Activated CD4-positive, alpha-beta T cell treated with anti-CD3 and anti-CD28 coated beads, Interleukin-2, amount 10 ng/mL, durations not matched to agents 7 days and 5 days (primary cell): ENCODE measurements at places on chromosomes 6 and 20. TPM values are rescaled to one million over a fixed set of nuclear protein-coding genes. Genes with fewer than 3 reads are reported as not detected.

- peak overlapping the region; percentile 70 for H3K4me3 ChIP-seq
- H3K36me3 ChIP-seq: no peaks in the 10 kb centered on the region
- no peaks in the 10 kb centered on the region for H3K27me3 ChIP-seq
These were observed 27.9 kb downstream of the GSTA3 start for GRCh38 chr6:52881662-52881995.

Gene CDKN1A
- 39.5 TPM for total RNA-seq

DNA sequence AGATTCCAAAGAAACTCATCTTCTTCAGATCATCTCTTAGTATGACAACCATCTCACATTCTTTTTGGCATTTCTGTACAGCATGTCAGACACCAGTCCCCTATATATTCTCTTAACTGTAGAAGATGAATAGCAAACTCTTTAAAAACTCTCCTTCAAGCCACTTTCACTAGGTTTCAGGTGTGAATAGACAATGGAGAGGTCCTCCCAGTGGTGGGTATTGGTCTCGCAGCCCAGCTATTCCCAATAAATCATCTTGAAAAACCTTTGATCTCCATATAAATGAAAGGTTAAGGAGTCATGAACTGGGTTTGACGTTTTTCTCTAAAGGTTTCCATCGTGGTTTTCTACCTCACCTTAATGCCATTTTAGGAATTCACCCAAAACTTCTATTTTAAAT lies 180.0 kb downstream of the GJA1 start:
- no peak for DNase-seq
- no peaks in the 10 kb centered on the region for H3K36me3 ChIP-seq
- H3K4me1 ChIP-seq: no peaks in the 10 kb centered on the region
- H3K27me3 ChIP-seq: no peaks in the 10 kb centered on the region
- no peak overlapping the region for H3K27ac ChIP-seq

DNA sequence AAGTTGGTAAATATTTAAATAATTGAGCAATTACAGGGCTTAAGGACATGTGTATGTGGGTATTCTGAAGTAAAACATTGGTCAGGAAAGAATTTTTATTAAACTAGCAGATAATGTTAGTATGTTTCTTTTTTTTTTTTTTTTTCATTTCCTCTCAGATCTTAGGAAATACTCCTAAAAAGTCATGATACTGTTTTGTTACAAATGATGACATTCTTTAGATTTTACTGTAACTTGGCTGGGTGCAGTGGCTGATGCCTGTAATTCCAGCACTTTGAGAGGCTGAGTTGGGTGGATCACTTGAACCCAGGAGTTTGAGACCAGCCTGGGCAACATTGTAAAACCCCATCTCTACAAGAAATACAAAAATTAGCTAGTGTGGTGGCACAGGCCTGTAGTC lies 41.5 kb downstream of the CDC40 start:
- no peak overlapping the region for H3K4me3 ChIP-seq
- no peaks in the 10 kb centered on the region for H3K4me1 ChIP-seq
- no peak for DNase-seq
- H3K36me3 ChIP-seq: peaks cover 40% of the 10 kb centered on the region
- no peak overlapping the region for H3K27ac ChIP-seq

- no peaks in the 10 kb centered on the region for H3K27me3 ChIP-seq
- DNase-seq: no peak
- no peaks in the 10 kb centered on the region for H3K4me1 ChIP-seq
These were observed 58.9 kb downstream of the KIZ start for GRCh38 chr20:21184819-21185218.

Gene MOG
- total RNA-seq: not detected

- no peaks in the 10 kb centered on the region for H3K4me1 ChIP-seq
- no peaks in the 10 kb centered on the region for H3K27me3 ChIP-seq
- no peak overlapping the region for H3K4me3 ChIP-seq
- H3K36me3 ChIP-seq: no peaks in the 10 kb centered on the region
- H3K27ac ChIP-seq: no peak overlapping the region
These were observed 942.3 kb downstream of the QKI start for GRCh38 chr6:164356814-164357213.

Gene PPP1R14C
- total RNA-seq: not detected

GRCh38 chr6:26383624-26384417 lies 913 bp downstream of the BTN2A2 start:
- peaks cover 2% of the 10 kb centered on the region for H3K36me3 ChIP-seq
- H3K4me3 ChIP-seq: peak overlapping the region; percentile 99
- no peaks in the 10 kb centered on the region for H3K27me3 ChIP-seq
- DNase-seq: peak; percentile 20
- peaks cover 26% of the 10 kb centered on the region for H3K4me1 ChIP-seq

- H3K27me3 ChIP-seq: no peaks in the 10 kb centered on the region
- peak overlapping the region; percentile 76 for H3K27ac ChIP-seq
- H3K4me1 ChIP-seq: peaks cover 35% of the 10 kb centered on the region
- peak overlapping the region; percentile 71 for H3K4me3 ChIP-seq
- no peaks in the 10 kb centered on the region for H3K36me3 ChIP-seq
These were observed 715 bp downstream of the SOX12 start for GRCh38 chr20:325889-326644.

DNA sequence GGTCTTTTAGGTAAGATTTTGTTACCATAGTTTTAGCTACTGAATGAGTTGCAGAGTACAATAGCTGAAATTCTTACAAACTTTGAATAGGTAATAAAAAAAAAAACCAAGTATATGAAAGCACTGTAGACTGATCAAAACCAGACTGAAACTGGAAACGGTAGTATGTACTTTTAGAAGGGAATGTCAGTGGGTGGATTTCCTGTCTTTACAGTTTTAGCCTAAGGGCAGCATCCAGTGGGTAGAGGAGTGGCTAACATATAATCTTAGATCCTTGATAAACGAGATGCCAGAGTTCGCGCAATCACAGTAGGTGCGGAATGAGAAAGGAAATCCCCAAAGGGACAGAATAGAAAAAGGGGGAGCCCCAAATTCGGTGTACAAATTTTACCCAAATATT lies 385.9 kb upstream of the RUNX2 start:
- peaks cover 26% of the 10 kb centered on the region for H3K4me1 ChIP-seq
- H3K27ac ChIP-seq: no peak overlapping the region
- DNase-seq: no peak
- H3K4me3 ChIP-seq: no peak overlapping the region
- no peaks in the 10 kb centered on the region for H3K27me3 ChIP-seq

Gene TRIM40
- total RNA-seq: not detected

Gene SEL1L2
- not detected for total RNA-seq

DNA sequence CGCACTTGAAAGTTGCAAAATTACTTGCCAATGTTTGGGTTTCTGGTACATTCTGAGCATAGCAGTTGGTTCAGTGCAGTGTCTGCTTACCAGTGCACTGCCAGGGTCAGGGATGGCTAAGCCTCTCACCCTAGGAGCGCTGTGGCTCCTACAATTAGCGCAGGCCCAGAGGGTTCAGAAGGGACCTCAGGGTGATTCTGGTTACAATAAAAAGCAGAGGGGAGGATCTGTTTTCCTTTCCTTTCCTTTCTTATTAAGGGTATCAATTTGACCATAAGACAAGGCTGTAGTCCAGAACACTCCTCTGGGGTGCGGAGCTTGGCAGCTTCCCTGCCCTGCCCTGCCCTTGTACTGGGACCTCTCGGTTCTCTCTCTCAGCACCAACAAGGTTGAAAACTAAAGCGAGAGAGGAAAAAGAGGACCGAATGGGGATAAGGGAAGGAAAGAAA lies 2.6 kb downstream of the MAFB start:
- peaks cover 17% of the 10 kb centered on the region for H3K4me1 ChIP-seq
- H3K4me3 ChIP-seq: no peak overlapping the region
- no peak overlapping the region for H3K27ac ChIP-seq
- DNase-seq: no peak
- peaks cover 90% of the 10 kb centered on the region for H3K27me3 ChIP-seq

DNA sequence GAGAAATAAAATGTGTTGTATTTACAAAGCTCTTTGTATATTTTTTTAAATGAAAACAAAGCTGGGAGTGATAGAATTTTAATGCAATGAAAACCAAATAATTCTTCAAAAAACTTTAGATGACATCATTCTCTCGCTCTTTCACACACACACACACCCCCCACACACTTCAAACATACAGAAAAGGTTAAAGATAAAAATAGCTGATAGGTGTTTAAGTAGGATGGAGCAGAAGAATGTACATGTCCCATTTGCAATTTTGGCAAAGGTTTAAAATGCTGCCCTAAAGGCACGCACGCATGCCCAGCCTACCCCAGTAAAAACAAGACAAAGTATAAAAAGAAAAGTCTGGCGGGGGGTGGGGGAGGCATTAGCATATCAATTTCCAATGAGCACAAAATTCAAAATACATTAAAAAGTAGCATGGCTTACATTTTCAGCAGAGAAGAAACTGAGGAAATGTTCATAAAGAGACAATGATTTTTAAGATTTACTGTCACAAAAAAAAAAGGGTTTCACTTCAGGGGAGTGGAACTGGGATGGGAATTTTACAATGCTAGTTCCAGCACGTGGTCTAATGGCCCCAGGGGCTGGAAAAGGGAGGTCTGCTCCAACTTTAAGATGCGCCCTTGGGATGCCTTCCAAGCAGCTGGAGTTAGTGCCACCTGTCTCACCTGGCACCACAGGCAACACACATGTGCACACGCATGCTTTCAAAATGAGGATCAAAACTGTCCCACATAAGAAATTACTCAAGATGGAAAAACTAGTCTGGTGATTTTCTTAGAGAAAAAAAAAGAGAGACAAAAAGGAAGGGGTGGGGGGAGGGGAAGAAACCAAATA lies 55.1 kb upstream of the NFATC2 start:
- no peak overlapping the region for H3K4me3 ChIP-seq
- peaks cover 4% of the 10 kb centered on the region for H3K27me3 ChIP-seq
- no peak overlapping the region for H3K27ac ChIP-seq
- no peaks in the 10 kb centered on the region for H3K36me3 ChIP-seq
- DNase-seq: no peak
- peaks cover 27% of the 10 kb centered on the region for H3K4me1 ChIP-seq

Gene CRIP3
- not detected for total RNA-seq

- H3K4me3 ChIP-seq: peak overlapping the region; percentile 43
- H3K36me3 ChIP-seq: peaks cover 73% of the 10 kb centered on the region
- H3K27me3 ChIP-seq: no peaks in the 10 kb centered on the region
- peak; percentile 51 for DNase-seq
These were observed 176.3 kb downstream of the JARID2 start for GRCh38 chr6:15421945-15422733.

DNA sequence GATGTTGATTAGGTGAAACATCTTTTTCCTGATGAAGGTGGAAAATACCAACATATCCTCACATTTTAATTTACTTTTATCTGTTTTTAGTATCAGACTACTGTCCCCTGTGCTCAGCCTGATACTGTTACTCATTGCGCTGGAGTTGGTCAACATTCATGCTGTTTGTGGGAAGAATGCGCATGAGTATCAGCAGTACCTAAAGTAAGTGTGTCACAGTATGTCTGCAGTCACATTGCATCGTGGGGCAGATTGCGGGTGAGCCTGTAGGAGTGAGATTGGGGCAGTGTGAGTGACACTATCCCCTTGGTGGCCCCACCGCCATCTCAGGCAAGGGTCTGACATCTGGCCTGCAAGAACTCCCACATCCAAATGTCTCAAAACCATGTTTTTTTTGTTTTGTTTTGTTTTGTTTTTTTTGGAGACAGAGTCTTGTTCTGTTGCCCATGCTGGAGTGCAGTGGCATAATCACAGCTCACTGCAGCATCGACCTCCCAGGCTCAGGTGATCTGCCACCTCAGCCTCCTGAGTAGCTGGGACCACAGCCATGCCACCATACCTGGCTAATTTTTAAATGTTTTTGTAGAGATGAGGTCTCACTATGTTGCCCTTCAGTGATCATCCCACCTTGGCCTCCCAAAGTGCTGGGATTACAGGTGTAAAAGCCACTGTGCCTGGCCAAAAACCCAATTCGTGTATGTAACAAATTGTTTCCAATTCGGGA lies 27.8 kb downstream of the ERMARD start:
- no peaks in the 10 kb centered on the region for H3K4me1 ChIP-seq
- no peak for DNase-seq
- peaks cover 33% of the 10 kb centered on the region for H3K36me3 ChIP-seq

DNA sequence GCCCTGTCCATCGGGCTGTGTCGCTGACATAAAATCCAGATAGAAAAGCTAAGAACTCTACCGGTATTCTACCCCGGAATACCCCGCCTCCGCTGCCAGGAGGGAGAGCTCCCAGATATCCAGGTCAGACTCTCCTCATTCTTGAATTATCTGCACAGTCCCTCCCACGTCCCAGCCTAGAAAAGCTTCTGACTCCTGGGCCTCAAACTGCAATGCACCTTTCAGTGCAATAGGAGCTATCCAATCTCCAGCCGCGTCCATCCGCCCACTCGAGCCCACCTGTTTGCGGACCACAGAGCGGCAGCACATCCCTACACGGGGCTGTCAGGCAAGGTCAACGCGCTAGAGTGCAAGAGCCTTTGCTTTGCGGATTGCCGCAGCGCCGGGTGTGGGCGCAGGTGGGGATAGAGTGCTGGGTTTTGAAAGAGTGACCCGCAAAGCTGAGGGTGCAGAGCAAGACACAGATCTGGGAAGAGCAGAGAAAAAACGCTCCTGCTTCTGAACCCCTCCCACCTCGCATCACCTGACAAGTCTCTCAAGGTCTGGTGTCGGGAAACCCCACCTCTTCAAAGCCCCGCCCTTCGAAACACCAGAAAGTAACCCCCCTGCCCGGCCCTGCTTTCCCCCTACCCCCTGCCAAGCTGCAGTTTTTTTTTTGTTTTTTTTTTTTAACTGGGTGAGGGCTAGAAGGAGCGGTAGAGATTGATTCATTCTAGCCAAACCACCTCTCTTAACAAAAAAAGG lies 1.3 kb downstream of the TAPBP start:
- H3K27ac ChIP-seq: peak overlapping the region; percentile 96
- DNase-seq: peak; percentile 91
- H3K27me3 ChIP-seq: no peaks in the 10 kb centered on the region

Gene EGFL8
- total RNA-seq: 8.6 TPM

Gene GATA5
- not detected for total RNA-seq

GRCh38 chr6:9437836-9438235 lies 977.0 kb downstream of the TFAP2A start:
- no peaks in the 10 kb centered on the region for H3K27me3 ChIP-seq
- no peak overlapping the region for H3K4me3 ChIP-seq
- H3K4me1 ChIP-seq: no peaks in the 10 kb centered on the region
- no peaks in the 10 kb centered on the region for H3K36me3 ChIP-seq

Gene PDYN
- total RNA-seq: not detected

Gene TPD52L1
- not detected for total RNA-seq

Gene SMLR1
- total RNA-seq: not detected

DNA sequence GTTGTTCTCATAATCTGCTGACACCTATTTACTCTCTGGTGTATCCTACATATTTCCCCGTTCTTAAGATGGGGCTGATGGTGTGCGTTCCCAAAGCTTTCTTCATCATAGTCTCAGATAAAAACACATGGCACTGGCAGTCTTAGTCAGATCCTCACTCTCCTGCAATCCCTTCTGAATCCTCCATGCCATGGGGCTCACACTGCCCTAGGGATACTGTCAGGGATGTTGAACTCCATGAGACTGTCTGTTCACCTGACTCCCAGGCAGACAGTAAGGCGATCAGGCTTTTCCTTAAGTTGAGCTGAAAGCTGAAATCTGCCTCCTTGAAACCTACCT lies 76.0 kb downstream of the SLX4IP start:
- H3K4me1 ChIP-seq: peaks cover 41% of the 10 kb centered on the region
- peaks cover 6% of the 10 kb centered on the region for H3K36me3 ChIP-seq
- peak overlapping the region; percentile 73 for H3K27ac ChIP-seq
- DNase-seq: no peak
- no peak overlapping the region for H3K4me3 ChIP-seq
- no peaks in the 10 kb centered on the region for H3K27me3 ChIP-seq
